Mucosa of gallbladder (tissue), 1 donor: ENCODE measurements at places on chromosomes 7 and 10.

GRCh38 chr10:25493122-25493893 is 318.5 kb downstream of the GPR158 start:
- no peak for DNase-seq

DNA sequence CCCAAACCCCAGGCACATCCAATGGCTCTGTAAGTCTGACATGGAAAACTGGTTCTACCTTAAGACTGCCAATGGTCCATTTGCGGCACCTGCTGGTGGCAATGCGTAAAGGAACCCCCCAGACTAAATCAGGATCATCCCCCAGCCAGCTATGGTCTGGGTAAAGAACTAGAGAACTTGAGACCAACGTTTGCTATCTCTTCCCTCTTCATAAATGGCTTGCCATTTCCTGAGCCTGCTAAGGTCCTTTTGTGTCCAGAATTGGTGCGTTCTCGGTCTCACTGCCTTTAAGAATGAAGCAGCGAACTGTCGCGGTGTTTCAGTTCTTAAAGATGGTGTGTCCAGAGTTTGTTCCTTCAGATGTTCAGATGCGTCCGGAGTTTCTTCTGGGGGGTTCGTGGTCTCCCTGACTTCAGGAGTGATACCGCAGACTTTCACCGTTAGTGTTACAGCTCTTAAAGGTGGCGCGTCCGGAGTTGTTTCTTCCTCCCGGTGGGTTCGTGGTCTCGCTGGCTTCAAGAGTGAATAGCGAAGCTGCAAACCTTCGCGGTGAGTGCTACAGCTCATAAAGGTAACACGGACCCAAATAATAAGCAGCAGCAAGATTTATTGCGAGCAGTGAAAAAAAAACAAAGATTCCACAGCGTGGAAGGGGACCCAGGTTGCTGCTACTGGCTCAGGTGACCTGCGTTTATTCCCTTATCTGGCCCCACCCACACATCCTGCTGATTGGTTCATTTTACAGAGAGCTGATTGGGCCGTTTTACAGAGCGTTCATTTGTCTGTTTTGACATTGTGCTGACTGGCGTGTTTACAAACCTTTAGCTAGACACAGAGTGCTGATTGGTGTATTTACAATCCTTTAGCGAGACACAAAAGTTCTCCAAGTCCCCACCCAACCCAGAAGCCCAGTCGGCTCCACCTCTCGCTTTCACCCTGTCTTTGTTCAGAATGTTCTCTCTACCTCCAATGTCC is 95.4 kb downstream of the ELMO1 start:
- no peak for DNase-seq

- DNase-seq, result no peak
These were observed 9.4 kb downstream of the STK17A start for GRCh38 chr7:43592326-43592725.

DNA sequence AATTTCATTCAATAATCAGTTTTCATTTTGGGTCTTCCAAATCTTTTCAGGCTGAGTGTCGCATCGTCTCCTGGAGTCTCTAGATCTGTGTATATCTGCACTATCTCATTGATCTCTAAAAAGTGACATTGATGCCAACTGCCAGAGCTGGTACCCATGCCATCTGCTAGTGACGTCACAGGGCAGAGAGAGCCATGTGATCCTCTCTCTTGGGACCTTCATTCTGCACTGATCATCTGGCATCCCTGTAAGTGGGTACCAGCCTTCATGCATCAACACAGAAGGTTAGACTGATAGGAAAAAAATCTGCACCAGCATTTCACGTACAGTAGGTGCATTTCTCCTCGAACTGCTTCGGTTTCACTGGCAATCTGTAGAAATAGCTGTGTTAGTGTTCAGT is at the start of gene NEUROD6:
Gene NEUROD6, minus strand, starts transcription at position 124 of the 400 bp plus-strand sequence. CDS start 1,458 bp downstream, outside the sequence.
- no peak for DNase-seq

DNA sequence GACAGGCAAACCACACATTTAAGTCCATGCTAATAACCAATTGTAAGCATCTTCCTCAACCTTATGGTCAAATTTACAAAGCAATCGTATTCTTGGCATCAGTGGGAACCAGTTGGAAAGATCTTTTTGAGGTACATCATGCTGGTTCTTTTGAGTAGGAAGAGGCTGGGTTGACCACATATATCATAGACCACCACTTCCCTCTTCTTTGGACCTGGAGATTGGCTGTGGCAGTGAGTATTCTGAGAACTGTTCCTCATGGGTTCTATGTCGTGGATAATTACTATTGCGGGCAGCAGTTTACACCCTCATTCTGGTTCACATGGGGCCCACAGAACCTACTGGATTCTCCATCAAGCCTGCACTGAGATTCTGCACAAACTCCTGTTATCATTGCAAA is 35.5 kb upstream of the C1GALT1 start:
- no peak for DNase-seq

DNA sequence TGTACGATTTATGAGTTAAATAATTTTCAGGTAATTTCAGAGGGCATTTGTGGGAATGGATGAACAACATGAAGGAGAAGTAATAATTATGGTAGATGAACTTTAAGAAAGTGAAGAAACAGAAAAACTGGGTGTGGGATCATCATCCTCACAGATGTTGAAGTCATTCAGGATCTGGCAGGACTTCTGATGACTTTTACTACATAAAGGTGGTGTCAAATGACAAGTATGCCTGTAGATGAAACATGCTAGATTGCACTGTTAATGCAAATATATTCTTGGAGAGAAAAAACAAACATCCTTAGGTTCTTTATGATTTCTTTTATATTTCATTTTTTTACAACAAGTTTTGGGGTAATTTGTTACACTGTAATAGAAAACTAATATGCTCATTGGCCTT is 230.2 kb downstream of the PCLO start:
- no peak for DNase-seq

GRCh38 chr7:24821045-24821753 is 63.9 kb upstream of the GSDME start:
- peak; percentile 76 for DNase-seq

DNA sequence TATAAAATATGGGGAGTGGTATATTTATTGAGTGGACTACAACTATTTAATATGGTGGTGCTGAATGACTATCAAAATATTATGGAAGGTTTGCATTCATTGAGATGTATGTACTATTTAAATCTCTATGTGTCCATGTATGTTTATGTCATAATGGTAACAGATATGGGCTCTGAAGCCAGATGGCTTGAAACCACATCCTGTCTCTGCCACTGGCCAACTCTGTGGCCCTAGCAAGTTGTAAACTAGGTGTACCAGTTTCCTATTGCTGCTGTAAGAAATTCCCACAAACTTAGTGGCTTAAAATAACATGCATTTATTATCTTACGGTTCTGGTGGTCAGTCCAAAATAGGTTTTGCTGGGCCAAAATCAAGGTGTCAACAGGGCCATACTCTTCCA is 198.1 kb upstream of the NFE2L3 start:
- DNase-seq, result no peak

- no peak for DNase-seq
These were observed 29.7 kb upstream of the TAS2R16 start for GRCh38 chr7:123024989-123025758.

DNA sequence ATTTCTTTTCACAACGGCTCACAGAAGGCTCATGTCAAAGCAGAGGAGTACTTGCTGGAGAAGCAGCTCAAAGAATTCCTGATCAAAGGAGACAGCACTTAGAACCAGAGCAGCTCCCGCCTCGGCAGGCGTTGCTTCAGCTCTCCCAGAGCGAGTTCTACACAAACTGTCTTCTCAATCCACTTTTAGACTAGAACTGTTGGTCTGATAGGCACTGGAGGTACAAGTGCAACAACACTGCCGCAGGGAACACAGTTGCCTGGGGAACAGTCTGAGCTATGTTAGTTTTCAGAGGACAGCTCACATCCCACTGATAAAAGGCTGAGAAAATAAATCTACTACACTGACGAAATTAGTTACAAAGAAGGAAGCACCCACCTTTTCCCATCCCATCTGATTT is 35.4 kb downstream of the CYTH3 start:
- no peak for DNase-seq

DNA sequence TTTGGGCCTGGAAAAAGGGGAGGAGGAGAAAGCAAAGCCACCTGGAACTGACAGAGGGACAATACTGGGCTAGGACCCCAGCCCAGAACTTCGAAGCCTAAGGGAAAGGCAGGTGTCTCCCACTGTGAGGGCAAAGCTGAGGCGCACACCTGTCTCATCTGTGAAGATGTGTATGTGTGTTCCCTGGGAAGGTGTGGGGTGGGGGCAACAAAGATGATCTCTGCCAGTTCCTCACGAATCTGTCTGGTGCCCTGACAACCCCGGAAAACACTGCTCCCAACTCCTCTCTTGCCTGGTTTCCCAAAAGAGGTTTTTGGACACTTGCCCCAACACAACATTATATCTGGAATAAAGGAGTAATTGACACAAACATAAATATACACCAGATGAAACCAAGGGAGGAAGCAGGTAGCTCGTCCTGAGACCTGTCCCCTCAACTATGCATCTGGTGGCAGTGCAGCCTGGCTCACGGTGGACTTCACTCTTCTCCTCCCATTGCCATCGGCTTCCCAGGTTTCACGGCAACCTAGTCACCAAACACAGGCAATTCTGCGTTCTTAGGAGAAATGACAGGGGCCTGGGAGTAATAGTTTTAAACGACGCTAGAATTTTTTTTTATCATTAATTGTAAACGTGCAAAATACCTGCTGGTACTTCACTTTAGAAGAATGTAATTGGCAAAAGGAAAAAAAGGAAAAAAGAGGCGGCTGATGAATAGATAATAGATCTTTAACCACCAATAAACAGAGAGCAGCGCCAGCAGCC is 1.7 kb upstream of the EMX2 start:
- no peak for DNase-seq

DNA sequence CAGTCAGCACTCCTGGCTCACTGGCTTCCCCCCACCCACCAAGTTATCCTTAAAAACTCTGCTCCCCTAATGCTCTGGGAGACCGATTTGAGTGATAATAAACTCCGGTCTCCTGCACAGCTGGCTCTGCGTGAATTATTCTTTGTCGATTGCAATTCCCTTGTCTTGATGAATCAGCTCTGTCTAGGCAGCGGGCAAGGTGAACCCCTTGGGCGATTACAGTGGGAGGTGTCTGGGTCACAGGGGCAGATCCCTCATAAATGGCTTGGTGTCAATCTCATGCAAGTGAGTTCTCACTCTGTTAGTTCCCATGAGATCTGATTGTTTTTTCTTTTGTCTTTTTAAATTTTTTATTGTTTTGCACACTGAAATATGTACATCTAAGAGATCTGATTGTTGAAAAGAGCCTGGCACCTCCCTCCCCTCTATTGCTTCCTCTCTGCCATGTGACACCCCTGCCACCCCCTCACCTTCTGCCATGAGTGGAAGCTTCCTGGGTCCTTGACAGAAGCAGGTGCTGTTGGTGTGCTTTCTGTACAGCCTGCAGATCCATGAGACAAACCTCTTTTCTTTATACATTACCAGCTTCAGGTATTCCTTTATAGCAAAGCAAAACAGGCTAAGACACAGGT is 20.5 kb downstream of the OTUD1 start:
- no peak for DNase-seq

GRCh38 chr7:45359250-45359649 is 201.7 kb downstream of the RAMP3 start:
- no peak for DNase-seq

GRCh38 chr10:3886641-3887251 is 101.7 kb upstream of the KLF6 start:
- peak; percentile 69 for DNase-seq

- no peak for DNase-seq
These were observed 29.3 kb downstream of the AFAP1L2 start for GRCh38 chr10:114375047-114375446.

- DNase-seq, result no peak
These were observed 15.1 kb upstream of the ELN start for GRCh38 chr7:74012842-74013249.

GRCh38 chr10:132383101-132383500 is 13.9 kb upstream of the PWWP2B start:
- DNase-seq, result no peak

- no peak for DNase-seq
These were observed 55.2 kb downstream of the GCC1 start for GRCh38 chr7:127530148-127530547.

GRCh38 chr7:155545348-155545747 is 1.0 kb downstream of the CNPY1 start:
- DNase-seq, result no peak
